Activated CD4-positive, alpha-beta T cell treated with anti-CD3 and anti-CD28 coated beads, Interleukin-2, amount 10 ng/mL, durations not matched to agents 7 days and 5 days (primary cell): ENCODE measurements at places on chromosomes 16 and 17. TPM values are rescaled to one million over a fixed set of nuclear protein-coding genes. Genes with fewer than 3 reads are reported as not detected.

DNA sequence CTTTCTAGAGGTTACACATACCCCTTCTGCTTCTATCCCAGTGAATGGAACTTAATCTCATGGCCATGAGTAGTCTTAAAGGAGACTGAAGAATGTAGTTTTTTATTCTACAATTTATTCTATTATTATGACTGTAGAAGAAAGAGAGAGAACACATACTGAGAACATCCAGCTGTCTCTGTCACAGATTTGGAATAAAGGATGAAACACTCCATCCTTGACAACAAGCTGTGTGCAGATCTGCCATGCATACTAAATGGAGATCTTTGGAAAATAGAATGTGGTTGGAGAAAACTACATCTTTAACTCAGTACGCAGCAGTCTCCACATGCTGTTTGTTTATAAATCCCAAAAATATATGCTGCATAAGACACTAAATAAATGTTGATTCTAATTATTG lies 54.1 kb upstream of the NUDT7 start:
- no peak for DNase-seq

DNA sequence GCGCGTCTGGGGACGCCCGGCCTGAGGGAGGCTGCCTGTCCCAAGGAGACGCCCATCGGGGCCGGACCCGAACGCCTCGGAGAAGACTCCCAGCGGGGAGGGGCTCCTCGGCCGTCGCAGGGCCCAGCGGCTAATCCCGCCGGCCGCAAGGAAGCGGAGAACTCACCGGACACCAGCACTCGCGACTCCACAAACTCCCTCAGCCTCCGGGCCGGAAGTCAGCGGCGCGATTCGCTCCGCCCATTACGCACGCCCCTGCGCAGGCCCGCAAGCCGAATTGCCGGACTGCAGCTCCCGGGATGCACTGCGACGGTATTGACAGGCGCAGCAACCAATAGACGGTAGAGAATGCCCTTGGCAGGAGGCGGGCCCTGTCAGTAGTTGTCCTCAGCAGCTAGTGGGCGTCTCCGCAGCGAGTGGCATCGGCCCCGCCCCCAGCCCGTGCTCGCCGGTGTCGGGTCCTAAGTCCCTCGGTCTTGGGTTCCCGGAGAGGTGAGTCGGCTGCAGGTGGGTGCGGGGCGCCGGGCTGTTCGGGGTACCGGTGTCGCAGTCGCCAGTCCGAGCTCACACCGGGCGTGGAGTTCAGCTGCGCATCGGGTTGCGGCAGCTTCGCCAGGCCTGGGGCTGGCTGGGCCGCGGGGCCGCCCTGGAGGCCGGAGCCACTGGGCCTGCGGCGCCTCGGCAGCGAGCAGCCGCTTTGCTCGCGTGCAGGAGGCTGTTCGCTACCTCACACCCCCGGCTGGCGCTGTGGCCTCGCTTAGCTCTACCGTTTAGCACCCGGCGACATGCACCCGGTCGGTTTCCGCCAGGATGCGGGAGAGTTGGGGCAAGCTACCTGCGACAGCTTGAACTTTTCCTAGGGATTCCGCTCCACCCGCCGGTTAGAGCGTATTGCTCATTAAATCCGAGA lies at the start of the genes ZNF174 and ZSCAN32:
TSS of gene ZNF174 (plus strand) at position 437 of the 910 bp plus-strand sequence. CDS start 790 bp downstream, outside the sequence.
TSS of gene ZSCAN32 (minus strand) at position 226 of the 910 bp plus-strand sequence. CDS start 3,447 bp downstream, outside the sequence.
- peak; percentile 99 for DNase-seq

- no peak for DNase-seq
These were observed 119.1 kb downstream of the HIC1 start for GRCh38 chr17:2174014-2174413.

GRCh38 chr17:77709594-77709993 lies 248.9 kb upstream of the TNRC6C start:
- no peak for DNase-seq

- DNase-seq = no peak
These were observed 462.6 kb upstream of the MAF start for GRCh38 chr16:80063031-80063712.

GRCh38 chr17:14575471-14575953 lies 274.6 kb downstream of the HS3ST3B1 start:
- DNase-seq = no peak

DNA sequence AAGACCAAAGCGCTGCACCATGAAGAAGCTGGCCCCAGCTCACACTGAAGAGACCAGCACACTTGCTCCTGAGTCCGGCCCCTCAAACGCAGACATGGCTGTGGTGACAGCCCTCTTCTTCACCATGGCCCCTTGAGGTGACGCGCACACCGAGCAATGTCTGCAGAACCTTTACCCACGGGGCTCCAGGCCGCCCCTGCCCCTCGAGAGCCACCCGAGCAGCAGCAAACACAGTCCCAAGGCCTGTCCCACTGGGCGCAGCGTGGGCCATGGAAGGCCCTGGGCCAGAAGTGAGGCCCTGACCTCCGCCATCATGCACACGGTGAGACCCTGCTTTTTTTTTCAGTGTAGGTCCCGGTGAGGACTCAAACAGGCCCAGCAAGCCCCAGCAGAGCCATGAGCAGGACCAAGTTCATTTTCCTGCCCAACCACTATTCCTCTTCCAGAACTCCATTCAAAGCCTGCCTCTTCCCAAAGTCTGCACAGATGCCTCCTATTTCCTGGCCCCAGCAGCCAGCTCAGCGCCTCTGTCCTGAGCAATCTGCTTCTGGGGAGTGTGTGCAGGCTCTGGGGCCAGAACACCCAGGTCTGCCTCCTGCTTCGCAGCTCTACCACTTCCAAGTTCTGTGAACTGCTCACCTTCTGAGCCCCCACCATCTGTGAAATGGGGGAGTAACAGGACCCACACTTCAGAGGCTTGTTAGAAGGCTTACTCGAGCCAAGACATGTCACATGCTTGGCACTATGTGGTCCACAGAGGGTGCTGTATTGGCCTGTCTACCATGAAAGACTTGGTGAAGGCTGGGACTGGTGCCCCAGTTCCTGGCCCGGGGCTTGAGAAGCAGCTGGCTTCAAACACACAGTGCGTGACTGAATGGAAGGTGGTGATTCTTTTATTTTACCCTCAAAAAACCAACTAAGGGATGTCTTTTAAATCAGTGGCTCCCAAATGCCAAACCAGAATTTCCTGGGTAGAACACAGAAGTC lies 35.7 kb upstream of the GSG1L start:
- DNase-seq = no peak

DNA sequence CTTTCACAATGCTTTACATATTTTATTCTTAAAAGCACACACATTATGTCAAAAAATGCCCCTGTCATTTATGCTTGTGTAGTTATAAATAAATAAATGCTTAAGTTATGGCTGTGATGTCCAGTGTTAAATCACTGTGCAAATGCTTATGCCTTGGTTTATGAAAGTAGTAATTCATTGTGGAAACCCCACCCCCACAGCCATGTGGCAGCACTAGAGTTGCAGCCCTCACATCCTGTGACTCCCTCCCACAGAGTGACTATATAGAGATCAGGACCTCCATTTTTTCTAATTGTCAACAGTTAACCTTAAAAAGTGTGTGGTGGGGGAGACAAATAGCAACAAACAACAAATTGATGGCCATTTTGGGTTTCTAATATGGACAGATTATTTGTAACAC lies 2.4 kb downstream of the SKAP1 start:
- peak; percentile 80 for DNase-seq

GRCh38 chr16:84547546-84548061 lies 43.1 kb upstream of the MEAK7 start:
- DNase-seq = no peak

DNA sequence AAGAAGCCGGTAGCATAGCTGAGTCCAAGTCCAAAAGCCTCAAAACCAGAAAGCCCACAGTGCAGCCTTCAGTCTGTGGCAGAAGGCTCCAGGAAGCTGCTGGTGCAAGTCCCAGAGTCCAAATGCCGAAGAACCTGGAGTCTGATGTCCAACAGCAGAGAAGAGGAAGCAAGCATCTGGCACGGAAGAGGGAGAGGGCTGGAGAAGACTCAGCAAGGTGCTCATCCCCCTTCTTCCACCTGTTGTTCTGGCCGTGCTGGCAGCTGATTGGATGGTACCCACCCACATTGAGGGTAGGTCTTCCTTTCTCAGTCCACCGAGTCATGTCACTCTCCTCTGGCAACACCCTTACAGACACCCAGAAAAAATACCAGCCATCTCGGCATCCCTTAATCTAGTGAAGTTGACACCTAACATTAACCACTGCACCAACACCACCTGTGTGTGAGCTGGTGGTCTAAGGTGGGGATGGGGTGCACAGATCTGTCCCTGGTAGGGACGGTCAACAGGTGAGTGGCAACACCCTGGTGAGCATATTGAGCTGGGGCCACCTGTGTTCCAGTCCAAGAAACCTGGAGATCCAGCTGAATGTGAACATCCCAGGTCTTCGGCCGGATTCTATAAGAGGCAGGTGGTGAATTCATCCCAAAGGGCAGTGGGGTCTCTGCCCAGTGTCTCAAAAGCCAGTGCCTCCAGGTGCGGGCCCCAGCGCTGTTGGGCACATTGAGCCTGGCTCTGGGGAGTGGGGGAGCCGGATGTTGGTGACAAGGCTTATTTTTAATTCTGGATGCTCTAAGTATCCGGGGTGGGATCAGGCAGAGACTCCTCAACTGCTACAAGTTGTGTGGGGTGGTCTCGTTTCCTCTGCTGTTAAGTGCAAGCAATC lies 9.8 kb downstream of the MIEF2 start:
- DNase-seq = no peak

DNA sequence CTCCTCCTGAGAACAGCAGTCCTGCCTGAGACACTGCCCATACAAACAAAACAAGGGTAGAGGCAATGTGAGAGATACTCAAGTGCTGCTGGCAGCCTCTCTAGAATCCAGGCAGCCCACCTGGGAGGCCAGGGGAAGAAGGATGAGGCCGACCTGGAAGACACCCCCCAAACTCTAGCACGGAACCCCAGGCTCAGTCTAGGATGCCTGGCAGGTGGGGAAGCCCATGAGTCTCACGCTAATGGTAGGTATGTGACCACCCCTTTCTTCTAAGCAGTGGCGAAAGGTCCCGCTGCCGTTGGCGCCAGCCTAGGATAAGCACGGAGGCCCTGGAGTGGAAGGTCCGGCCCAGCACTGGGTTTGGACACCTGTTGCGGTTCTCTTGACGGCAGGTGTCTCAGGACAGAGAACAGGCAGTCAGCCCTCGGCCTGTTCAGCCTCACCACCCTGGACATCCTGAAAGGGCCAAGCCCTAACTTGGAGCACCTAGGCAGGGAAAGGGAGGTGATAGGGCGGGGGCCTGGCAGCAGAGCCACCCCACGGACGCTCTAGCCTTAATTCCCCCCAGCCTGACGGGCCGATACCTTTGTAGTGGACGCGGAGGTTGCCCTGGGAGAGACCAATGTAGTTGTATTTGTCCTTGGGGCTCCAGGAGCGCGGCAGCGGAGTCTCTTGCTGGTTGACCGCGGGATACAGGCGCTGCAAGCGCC lies 487 bp downstream of the RANBP10 start:
- no peak for DNase-seq

DNA sequence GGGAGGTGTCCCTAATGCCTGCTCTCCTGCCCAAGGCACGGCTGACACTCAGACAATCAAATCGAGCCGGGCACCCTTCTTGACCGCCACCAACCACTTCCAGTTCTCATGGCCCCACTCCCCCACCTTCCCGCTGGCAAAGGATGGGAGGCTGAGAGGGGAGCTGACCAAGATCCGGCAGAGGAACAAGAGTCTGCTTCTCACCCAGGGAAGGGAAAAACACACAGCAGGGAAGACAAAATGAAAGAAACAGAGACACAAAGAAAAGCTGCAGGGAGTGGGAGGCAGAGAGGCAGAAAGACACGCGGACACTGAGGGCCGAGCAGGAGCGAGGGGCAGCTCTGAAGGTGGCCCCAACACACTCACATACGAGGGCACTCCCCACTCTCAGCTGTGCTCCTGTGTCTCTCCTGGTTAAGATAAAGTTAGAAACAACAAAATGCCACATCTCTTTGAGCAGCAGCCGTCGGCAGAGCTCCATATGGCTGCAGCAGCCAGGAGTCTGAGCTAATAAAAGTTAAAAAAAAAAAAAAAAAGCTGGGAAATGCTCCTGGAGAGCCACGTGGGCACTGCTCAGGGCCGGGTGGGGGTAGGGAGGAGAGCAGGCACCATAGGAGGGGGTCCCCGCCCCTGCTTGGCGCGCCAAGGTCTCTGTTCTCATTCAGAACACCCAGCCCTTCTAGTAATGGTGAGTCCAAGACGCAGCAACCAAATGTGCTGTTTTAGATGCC lies 7.4 kb downstream of the LRRC75A start:
- no peak for DNase-seq

GRCh38 chr16:10332775-10333174 lies 53.1 kb upstream of the ATF7IP2 start:
- no peak for DNase-seq

- DNase-seq = no peak
These were observed 772 bp upstream of the SAMD14 start for GRCh38 chr17:50130559-50131305.

- no peak for DNase-seq
These were observed 235.7 kb downstream of the NTN1 start for GRCh38 chr17:9256751-9257629.

DNA sequence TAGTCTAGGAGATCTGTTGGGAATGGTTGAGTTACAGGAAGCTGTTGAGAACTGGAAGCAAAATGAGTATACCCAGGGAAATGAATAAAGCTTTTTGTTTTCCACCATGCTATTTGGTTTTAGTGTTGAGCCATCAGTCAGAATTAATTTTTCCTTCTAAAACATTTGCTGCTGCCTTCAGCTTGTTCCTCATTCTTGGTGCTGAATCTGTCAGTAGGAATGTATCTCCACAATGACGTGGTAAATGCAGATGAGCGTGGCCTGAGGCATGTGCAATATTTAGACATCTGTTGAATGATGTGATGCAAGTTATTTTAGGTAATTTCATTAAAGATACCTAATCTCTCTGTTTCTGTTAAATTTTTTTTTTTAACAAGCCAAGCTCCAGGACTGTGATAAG lies 10.9 kb downstream of the HAPSTR1 start:
- DNase-seq = no peak

DNA sequence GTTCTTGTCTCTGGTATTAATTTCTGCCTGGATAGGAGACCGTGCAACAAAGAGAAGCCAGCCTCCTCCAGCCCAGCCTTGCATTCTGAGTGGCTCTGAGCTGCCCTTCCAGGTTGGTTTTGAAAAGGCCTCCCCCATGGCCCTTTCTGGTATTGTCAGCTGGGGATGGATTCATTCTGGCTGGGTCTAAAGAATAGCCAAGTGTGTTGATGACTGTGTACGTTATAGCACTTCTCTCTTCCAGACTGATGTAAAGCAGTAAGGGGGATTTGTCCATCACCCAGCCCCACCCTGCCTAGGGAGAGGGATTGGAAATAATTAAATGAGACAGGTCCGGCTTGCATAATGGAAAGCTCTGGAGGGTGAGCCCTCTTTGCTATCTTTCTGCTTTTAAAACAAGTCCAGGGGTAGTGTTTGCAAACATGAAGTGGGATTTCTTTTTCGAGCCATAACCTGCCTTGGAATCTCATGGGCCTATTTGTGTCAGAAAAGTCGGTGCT lies 146.4 kb downstream of the MSI2 start:
- no peak for DNase-seq

The KCNJ2 gene
- total RNA-seq = not detected

The ABCA8 gene
- not detected for total RNA-seq

The ABR gene
- total RNA-seq = 163 TPM

The GSE1 gene
- 27.3 TPM for total RNA-seq

The NAA60 gene
- total RNA-seq = 59.1 TPM

The KRTAP3-1 gene
- total RNA-seq = not detected

The OTOP3 gene
- not detected for total RNA-seq
